ENCODE measurements at places on chromosomes 7 and 10.
A peak's percentile ranks its signal among the peaks of the same experiment; 100 is the strongest.

- DNase-seq, result no peak
Observed at GRCh38 chr7:29116361-29117200, 29.8 kb downstream of the CPVL start.

GRCh38 chr10:51472154-51472553, 227.2 kb downstream of the CSTF2T start:
- no peak for DNase-seq

GRCh38 chr10:17607060-17607459, 10.1 kb downstream of the HACD1 start:
- no peak for DNase-seq

- no peak for DNase-seq
Observed at GRCh38 chr7:26213807-26214515, 12.4 kb downstream of the CBX3 start.

DNA sequence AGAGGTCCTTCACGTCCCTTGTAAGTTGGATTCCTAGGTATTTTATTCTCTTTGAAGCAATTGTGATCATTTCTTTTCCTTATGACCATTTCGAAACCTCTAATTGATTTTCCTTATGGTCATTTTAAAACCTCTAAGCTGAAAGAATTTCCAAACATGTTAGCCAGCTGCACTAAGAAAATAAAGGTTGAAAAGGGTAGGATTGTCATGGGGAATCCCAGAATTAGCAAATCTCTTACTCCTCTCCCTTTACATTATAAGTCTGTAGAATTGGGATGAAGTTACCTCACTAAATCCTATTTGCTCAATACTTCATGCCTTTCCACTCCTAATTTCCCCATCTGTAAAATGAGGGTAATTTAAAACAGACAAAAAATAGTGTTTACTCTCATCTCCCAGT, 79.5 kb downstream of the FAM185A start:
- DNase-seq, result no peak

- no peak for DNase-seq
Observed at GRCh38 chr7:39392151-39392550, 174.1 kb upstream of the YAE1 start.

DNA sequence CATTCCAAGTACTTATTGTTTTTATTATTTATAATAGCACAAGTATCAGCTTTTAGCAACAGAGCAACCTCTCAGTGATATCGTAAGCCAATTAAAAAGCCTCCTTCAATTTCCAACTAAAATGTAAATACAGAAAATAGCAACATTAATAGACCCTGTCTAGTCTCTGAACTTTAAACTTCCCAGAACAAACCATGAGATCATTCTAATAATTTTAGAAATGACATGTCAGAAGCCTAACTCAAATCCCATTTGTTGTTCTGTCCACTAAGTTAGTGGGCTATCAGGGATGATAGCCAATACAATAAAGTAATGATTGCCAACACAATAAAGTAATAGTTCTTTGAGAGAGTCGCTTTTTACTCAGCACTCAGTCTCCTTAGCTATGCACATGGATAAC, 22.3 kb upstream of the LRRN3 start:
- no peak for DNase-seq

DNA sequence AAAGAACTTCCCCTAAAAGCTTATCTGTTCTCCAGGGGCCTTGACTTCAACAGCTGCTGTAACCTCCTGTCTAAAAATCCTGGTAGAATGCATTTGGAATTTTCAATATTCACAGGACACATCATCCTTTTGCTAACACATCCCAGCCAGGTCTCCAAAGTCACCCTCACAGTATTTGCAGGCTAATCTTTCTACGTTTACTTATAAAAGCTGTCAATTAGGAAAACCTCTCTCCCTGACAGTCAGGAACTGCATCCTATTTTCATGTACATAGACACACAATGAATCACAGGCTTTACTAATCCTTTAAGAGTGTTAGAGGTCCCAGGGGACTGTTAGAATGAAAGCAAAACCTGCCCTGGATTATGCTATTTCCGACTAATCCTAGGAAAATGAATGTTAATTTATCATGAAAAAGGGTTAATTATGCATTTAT, 102.2 kb downstream of the GFRA1 start:
- DNase-seq, result no peak

DNA sequence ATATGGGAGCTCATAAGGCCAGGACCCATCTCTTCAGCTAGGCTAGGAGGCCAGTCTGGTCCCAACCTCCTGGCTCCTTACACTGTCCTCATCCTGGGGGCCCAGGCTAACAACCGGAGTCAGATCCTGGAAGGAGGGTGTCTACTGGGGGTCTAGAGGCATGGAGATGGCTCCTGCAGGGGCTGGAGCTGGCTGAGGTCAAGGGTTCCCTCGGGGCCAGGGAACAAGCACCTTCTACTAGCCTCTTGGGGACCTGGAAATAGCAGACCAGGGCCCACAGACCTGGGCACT, 37.2 kb downstream of the CLRN3 start:
- no peak for DNase-seq

- no peak for DNase-seq
Observed at GRCh38 chr7:76272851-76273497, 29.5 kb upstream of the HSPB1 start.

DNA sequence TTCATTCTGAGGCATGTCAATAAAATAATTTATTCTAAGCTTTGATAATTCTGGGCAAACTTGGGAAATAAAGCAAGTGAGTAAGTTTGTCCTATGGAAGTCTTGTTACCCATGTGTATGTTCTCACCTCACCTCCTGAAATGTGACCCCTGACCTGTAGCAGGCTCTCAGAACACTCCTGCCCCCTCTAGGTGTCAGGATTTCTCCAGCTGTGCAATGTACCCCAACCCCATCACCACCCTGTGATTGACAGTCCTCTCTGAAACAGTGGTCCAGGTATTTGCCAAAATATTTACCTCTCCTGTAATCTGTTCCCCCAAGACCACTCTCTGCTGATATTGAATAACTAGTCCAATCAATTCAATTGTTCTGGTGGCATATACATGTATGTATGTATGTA, 122.6 kb upstream of the PTER start:
- DNase-seq, result no peak

- DNase-seq, result no peak
Observed at GRCh38 chr10:108393089-108393488, 1228.6 kb upstream of the SORCS1 start.

DNA sequence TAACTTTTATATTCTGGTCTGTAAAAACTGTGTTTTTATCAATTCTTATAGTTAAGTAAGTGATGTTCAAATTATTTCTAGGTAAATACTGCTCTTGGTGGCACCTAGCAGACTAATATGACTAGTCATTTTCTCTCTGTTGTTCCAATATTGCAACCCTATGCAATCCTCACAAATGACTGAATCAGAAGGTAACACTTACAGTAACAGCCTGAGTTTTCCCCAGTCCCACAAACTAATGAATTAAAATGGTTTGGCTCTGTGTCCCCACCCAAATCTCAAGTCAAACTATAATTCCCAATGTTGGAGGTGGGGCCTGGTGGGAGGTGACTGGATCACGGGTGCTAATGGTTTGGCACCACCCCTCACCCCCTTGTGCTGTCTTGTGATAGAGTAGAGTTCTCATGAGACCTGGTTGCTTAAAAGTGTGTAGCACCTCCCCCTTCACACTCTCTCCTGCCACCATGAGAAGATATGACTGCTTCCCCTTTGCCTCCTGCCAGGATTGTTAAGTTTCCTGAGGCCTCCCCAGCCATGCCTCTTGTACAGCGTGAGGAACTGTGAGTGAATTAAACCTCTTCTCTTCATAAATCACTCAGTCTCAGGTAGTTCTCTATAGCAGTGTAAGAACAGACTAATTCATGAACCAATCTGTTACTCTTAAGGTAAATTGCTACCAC, 43.5 kb downstream of the MTPN start:
- DNase-seq, result no peak

GRCh38 chr7:96508371-96508770, 186.5 kb upstream of the SLC25A13 start:
- DNase-seq, result no peak

GRCh38 chr10:85377029-85377806, 989.4 kb downstream of the GRID1 start:
- peak; percentile 65 for DNase-seq

DNA sequence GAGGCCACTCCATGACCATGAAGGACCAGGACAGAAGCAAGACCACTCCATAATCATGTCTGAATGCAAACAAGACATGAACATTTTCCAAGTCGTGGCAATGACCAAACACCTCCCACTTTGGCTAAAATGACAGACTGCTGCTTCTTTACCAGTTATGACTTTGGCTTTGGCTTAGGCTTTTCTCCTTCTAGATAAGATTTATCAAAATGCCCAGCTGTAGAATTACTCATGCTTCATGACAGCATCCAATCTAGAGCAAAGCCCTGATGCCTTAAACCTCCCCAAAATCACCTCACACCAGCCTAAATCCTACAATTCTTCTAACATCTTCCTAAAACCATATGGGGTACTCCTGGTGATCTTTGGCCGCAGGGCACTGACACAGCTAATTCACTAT, 102.1 kb downstream of the VPS41 start:
- no peak for DNase-seq

GRCh38 chr7:37709631-37710509, 26.3 kb downstream of the GPR141 start:
- no peak for DNase-seq

- DNase-seq, result no peak
Observed at GRCh38 chr7:130901209-130901783, 167.3 kb upstream of the KLF14 start.

DNA sequence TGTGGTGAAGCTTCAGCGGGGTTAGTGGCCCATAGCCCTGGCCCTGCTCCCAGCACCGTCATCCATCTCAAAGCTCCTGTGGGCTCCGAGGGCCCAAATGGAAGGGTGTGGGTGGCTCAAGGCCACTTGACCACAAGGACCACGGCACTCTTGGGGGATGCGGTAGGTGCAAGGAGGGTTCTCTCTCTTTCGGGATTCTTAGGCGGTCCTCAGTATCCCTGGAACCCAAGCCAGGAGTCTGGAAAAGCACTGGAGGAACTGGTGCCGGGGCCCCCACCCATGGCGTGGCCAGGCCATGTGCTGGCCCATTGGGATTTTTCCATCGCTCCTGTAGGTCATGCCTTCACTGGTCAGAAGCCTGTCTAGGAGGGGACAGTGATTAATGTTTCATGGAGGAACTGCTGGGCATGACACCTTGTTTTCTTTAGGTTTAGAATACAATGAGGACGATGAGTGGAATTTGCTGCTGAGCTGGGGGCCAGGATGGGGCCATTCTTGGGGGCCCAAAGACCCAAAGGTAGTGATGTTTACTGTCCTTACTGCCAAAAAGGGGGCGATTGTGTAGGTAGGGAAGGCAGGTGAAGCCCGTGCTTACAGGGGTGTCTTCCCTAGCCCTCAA, 16.7 kb downstream of the AQP1 start:
- peak; percentile 18 for DNase-seq

DNA sequence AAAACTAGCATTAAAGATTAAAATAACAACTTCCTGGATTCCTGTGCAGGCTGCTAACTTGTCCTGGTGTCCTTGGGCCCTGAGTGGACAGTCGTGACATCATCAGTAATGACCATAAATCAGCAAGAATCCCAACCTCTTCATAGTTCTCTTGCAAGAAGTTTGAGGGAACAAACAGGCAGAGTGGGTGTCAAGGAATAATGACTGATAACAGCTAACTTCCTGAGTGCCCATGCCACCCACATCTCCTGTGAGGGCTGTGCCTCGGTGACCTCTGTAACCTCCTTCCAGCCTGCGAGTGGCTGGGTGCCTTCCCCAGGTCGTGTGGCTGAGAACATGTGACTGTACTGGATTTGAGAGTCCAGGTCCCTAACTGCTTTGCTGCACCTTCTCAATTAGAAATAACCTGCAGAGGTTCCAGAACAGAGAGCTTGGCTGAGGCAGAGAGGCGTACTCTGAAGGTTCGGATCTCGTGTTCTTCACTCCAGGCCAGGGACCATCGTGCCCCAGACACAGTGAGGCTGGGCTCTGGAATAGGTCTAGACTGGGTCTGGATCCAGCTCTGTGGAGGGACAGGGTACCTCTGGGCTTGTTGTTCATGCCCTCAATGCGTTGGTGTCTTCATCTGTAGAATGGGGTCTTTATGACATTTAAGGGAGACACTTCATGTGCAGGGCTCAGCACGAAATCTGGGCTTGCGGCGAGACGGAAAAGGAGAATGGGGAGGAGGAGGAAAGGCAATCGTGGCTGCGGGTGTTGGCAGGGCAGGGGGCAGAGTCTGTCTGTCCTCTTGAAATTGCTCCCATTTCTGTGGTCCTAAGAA, 313.1 kb upstream of the ZNF32 start:
- no peak for DNase-seq

- peak; percentile 35 for DNase-seq
Observed at GRCh38 chr7:149772956-149773434, 393 bp downstream of the ZNF467 start.

- DNase-seq, result no peak
Observed at GRCh38 chr7:38744746-38745145, 113.6 kb upstream of the AMPH start.

DNA sequence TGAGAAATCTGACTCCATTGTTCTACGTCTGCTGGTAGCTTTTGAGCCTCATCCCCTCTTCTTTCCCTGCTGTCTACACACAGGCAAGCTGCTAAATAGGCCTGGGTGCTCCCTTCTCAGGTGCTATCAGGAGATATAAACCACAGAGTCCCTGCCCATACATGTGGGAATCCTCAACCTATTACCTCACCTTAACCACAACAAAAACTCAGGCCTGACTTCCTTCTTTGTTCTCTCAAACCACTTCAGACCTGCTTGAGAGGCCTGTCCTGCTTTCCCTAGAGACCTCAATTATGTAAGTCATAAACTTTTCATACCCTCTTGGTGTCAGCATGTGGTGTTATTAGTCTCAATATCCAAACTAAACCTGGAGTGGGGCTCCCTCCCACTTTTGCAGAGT, 75.0 kb upstream of the MAGI2 start:
- DNase-seq, result no peak

GRCh38 chr10:4776234-4776638, 49.8 kb upstream of the AKR1E2 start:
- no peak for DNase-seq

DNA sequence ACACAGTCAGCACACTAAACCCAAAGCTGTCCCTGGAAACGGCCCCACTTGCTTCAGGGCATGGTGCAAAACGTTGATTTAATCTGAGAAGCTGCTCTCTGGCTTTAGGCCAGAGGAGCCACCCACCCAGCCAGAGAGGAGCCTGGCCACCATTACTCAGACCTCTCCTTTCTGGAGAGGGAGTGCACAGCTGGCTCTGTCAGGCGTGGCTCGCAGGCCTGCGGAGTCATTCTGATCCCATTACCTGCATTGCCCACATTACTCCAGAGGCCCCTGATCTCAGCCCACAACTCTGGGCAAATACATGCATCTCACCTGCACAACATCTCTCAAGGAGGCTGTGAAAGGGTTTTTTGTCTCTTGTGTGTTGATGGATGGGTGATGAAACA, 370.0 kb upstream of the IGFBP3 start:
- no peak for DNase-seq

DNA sequence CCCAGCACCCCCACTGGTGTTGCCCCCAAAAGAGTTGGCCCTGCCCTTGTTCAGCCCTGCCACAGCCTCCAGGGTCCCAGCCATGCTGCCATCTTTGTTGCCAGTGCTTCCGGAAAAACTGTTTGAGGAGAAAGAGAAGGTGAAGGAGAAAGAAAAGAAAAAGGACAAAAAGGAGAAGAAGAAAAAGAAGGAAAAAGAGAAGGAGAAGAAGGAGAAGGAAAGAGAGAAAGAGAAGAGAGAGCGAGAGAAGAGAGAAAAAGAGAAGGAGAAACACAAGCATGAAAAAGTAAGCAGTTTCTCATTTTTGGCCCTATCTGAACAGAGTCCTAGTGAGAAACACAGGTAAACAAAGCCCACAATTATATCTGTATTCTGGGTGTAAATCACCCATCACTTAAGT, 89.0 kb upstream of the GATA3 start:
- DNase-seq, result no peak

GRCh38 chr10:119165171-119166117, at the start of gene SFXN4:
SFXN4 (minus strand) TSS chr10:119165714; CDS start chr10:119165647, 67 bp downstream.
- peak; percentile 97 for DNase-seq

GRCh38 chr7:27199849-27200760, at the start of gene HOXA13:
HOXA13 (minus strand) TSS chr7:27200091; CDS start chr7:27200077, 14 bp downstream.
- DNase-seq, result no peak

All from upper lobe of left lung (tissue), 6 donors.